Kidney glomerular epithelial cell (primary cell): ENCODE measurements at places on chromosomes 1 and 21.

- no peak for DNase-seq
These were observed 296.0 kb downstream of the PTPRU start for GRCh38 chr1:29532285-29532684.

DNA sequence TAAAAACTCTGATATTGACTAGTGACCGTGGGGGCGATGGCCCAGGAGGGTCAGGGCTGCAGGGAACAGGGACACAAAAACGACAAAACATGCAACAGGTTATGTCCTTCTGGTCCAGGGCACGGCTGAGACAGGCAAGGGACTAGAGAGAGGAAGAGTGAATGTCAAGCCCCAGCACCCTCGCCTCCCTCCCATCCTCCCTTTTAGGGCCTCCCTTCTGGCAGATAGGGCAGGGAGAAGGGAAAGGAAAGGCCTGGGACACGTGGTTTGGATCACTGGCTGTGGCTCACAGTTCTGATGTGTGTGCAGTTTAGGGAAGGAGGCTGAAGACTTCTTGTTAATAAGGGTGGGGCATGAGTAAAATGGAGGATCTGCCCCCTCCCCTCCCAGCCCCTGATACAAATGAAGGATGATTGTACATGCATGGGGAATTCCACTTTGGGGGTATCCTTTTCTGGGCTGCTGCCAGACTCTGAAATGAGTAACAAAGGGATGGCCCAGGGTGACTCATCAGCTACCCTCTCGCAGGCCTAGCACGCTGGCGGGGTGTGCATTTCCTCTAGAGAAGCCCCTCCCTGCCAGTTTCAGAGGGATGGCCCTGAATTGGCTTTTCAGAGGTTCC is 14.2 kb downstream of the CAPN2 start:
- DNase-seq, result peak; percentile 95

DNA sequence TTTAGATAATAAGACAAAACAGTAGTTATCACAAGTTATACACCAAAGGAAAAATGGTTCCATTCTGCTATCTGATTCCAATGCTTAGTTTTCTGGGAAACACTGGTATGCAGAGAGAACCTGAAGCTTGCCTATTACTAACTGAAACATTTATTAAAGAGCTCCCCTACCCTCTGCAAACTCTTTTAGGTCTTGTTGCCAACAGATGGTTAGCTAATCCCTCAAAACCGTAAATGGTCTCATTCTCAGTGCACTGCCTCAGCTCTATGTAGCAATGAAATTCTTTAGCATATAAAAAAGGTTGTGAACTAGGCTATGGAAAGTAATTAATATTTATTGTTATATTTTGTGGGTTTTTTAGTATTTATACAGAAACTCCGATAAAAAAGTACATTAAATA is 20.4 kb downstream of the C21orf91 start:
- no peak for DNase-seq

- peak; percentile 30 for DNase-seq
These were observed 43.1 kb downstream of the ZNF281 start for GRCh38 chr1:200366577-200367253.

GRCh38 chr1:246971090-246971721 is 36.7 kb downstream of the ZNF695 start:
- DNase-seq, result no peak

GRCh38 chr1:228348708-228349467 is 57.7 kb downstream of the TRIM11 start:
- no peak for DNase-seq

- peak; percentile 63 for DNase-seq
These were observed 180.6 kb upstream of the EDN2 start for GRCh38 chr1:41664861-41665640.

- no peak for DNase-seq
These were observed 209.5 kb downstream of the RERE start for GRCh38 chr1:8607906-8608305.

GRCh38 chr21:44737706-44738354 is 26.5 kb upstream of the TSPEAR start:
- no peak for DNase-seq

DNA sequence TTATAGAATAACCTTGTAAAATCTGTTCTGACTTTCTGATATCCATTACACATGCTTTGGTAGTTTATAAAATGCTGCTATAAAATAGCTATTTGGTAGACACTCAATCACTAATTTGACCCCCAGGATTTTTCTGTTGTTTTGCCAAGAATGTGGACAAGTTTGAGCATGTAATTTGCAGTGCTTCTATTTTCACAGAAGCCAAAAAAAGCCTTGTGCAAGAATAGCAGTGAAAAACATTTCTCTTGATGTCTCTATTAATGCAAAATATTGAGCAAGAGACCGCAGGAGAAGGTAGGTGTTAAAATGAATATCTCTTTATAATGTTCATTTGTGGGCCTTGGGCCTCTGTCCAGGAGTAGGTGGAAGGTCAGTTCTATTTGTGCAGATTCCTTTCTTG is 22.5 kb downstream of the MAP3K7CL start:
- DNase-seq, result no peak

DNA sequence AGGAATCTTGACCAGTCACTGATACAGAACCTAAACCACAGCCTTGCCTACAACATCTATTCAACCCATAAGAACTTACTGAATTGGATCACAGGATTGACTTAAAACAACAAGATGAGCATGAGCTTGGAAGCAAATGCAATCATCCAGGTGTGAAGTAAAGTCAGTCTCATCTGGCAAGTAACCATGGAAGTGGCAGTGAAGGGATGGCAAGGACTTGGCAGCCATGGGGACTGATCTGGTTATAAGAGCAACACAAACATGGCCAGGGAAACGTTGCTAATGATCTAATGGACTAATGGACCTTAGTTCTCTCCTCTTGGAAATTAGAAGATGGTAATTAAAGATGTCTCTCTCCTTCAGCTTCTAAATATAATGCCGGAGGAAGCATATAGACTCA is 133.1 kb downstream of the VAV3 start:
- no peak for DNase-seq
